Stimulated activated CD8-positive, alpha-beta memory T cell treated with anti-CD3 and anti-CD28 coated beads, Interleukin-15, amount 100 ng/mL, for 4 hours (primary cell): ENCODE measurements at places on chromosomes 13 and 19.

GRCh38 chr19:1482361-1483130 is 3.5 kb upstream of the C19orf25 start:
- no peak for DNase-seq

DNA sequence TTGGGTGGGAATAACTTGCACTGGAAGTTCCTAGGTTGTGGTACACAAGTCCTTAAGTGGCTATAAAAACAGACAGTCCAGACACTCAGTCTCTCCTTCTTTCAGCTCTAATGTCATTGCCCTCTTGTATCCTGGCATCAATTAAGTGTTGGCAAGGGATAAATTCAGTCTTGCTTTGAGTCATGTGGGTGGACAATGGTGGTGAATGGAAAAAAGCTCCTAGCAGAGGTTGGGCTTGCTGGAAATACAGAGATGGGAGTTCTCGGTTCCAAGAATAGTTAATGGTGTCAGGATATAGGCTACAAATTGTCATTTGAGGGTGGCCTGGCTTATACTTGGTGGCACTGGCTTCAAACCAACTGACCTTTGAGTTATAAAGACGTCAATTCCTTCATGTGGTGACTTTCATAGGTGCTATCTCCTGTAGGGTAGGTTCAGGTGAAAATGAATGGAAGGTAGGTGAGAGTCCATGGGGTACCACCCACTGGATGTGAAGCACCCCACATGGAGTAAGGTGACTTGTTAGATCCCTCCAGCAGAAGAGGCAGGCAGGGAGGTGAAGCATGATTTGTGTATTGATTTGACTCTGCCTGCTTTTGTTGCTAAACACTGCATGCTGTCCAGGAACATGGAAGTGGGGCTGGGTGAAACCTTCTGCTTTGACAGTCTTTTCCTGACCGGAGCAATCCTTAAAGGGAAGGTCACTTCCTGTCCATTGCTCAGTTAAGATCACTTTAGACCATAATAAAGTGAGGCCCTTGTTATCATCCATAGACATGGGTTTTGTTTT is 102.0 kb downstream of the LACC1 start:
- no peak for DNase-seq

- no peak for DNase-seq
These were observed 16.8 kb downstream of the MEX3D start for GRCh38 chr19:1551068-1552040.

- DNase-seq: no peak
These were observed 20.1 kb downstream of the DEDD2 start for GRCh38 chr19:42197375-42197817.
